ENCODE measurements at places on chromosomes 12 and 14.

DNA sequence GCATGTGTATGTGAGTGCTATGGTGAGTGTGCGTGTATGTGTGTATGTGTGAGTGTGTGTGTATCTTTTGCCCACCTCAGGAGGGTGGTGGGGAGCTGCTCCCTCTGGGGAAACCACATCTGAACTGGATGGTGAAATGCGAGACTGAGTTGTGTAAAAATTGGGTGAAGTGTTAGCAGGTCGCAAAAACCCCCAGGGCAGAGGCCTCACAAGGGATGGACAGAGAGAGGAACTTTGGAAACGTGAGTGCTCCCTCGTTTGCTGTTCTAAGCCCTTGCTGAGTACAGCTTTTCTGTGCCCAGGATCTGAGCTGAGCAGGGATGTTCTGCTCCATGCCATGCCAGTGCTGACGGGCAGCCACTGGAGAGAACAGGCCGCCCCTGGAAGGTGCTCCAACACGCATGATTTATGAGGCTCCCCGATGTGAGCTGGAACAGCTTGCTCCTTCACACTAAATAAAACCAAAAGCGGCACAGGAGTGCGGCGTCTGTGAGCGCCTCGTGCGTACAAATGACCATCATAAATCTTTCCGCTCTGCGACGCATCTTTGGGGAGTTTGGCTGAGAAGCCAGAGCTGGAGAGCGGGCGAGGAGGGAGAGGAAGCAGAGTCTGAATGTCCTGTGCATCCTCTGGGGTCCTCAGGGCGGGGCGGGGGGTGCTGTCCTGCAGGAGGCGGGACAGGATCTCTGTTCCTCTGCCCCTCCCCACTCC lies 14.1 kb upstream of the GALNT9 start:
- no peak for DNase-seq

DNA sequence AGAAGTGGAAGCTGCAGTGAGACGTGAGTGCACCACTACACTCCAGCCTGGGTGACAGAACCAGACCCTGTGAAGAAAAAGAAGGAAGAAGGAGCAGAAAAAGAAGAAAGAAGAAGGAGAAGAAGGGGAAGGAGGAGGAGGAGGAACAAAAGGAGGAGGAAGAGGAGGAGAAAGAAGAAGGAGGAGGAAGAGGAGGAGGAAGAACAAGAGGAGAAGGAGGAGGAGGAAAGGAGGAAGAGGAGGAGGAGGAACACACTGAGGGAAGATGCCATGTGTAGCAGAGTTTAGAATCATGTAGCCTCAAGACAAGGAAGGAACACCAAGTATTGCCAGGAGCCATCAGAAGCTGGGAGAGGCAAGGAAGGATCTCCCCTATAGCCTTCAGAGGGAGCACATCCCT lies 241.5 kb downstream of the KSR2 start:
- no peak for DNase-seq

DNA sequence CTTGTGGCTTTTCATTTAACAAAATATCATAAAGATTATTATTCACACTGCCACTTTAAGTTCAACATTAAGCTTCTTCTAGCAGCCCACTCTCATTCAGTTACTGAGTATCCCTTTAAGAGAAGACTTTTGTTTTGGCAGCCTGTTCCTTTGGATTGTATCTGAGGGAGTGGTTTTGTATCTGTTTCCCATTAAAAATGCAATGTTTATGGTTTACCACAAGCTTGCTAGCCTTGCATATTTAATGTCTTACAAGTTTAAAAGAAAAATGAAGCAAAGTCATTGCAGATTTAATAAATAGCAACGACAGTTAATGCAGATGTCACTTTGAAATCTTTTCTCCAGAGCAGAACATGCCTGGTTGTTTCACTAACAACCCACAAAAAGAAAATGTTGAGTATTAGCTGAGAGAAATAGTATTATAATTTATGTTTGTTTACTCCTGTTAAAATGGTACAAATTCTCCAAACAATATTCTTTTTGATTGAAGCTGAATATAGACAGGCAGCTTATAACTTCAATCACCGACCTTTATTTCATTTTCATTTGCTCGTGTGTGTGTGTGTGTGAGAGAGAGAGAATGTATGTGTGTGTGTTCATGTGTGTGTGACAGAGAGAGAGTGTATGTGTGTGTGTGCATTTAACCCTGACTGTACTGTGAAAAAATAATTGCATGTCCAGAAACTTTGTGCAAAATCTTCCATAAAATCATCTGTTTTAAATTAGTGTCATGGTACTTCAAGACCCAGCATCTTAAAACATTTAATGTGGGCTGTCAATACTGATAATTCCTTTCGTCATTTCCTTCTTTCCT lies 1.8 kb downstream of the DCN start:
- no peak for DNase-seq

DNA sequence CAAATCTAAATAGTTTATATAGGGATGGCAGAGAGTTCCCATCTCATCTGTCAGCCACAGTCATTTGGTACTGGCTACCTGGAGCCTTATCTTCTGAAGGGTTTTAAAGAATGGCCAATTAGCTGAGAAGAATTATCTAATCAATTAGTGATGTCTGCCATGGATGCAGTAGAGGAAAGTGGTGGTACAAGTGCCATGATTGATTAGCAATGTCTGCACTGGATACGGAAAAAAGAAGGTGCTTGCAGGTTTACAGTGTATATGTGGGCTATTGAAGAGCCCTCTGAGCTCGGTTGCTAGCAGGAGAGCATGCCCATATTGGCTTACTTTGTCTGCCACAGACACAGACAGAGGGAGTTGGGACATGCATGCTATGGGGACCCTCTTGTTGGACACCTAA lies 7.9 kb upstream of the OAS2 start:
- no peak for DNase-seq

- DNase-seq: no peak
These were observed 97.9 kb upstream of the FAR2 start for GRCh38 chr12:29051221-29051620.

- no peak for DNase-seq
These were observed 30.1 kb downstream of the VRK1 start for GRCh38 chr14:96827290-96827689.

DNA sequence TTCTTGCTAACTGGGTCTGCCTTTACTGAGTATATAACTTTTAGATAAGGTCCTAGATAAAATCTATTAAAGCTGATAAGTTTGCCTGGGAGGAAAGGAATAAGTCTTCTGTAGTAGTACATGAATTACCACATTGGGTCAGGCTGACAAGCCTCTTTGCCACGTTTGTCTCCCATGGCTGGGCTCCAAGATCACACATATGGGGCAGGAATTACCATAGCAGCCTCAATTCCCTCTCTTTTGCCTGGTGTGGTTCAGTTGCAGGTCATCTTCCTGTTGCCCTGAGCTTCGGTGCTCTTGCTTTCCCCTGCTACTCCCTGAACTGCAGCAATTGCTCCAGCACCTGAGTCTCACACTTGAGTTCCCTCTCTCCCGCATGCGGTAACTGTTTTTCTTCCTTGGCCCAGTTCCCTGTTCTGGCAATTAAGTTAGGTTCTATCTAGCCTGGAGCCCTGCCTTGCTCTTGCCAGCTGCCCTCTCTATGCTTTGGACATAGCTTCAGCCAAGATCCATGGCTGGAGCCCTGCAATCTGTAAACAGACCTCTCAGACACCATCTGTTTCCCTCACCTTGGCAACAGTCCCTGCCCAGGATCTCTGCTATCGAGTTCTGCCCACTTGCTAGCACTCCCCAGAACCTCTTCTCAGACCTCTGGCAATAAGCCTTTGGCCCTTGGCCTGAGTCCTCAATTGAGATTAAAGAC lies 5.8 kb upstream of the GLT8D2 start:
- DNase-seq: no peak

- no peak for DNase-seq
These were observed 214.4 kb downstream of the BMP4 start for GRCh38 chr14:53742233-53742620.

DNA sequence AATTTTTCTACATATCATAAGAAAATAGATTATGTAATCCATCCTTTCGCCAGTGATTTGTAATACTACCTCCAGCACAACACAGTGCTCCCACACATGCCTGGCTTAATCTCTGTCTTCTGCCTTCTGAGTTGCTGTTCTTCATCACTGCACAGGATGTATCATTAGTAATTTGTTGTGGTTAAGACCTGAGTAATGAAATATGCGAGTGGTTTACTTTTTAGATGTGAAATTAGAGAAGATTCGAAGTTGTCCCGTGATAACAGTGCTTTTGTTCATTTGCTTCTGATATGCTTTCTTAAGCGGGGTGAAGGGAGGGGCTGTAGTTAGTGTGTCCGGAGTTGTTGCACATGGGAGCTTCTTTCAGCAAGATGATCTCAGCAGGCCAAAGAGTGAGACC lies 18.1 kb downstream of the KRT85 start:
- no peak for DNase-seq
